Liver (tissue), 10 donors: ENCODE measurements at places on chromosomes 13 and 19. TPM values are rescaled to one million over a fixed set of nuclear protein-coding genes. Genes with fewer than 3 reads are reported as not detected.

Gene LYPD3
- polyA plus RNA-seq: 0.26 TPM

- DNase-seq: no peak
Measured at GRCh38 chr13:88248393-88248792, 577.2 kb downstream of the SLITRK5 start.

GRCh38 chr19:16394681-16395375, 70.2 kb downstream of the KLF2 start:
- no peak for DNase-seq

DNA sequence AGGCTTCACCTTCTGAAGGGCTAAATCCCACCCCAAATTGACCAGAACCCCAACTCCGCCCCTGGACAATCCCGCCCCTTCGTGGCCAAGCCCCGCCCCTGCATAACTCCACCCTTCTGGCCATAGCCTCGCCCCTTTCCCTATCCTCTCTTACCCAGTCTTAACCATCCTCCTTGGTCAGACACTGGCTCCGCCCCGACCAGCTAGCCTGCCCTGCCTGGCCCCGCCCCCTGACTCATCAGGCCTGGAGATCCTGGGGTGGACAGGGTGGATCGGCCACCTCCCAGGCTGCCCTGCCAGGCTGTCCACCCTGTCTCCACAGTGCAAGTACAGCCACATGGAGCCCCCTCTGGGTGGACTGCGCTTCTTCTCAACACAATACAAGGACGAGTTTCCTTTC, 8.0 kb upstream of the ZNF358 start:
- DNase-seq: peak; percentile 90

- peak; percentile 83 for DNase-seq
Measured at GRCh38 chr19:45681391-45682015, 10.2 kb downstream of the SNRPD2 start.
